ENCODE measurements at places on chromosomes 12 and 14. TPM values are rescaled to one million over a fixed set of nuclear protein-coding genes. Genes with fewer than 3 reads are reported as not detected.
A peak's percentile ranks its signal among the peaks of the same experiment; 100 is the strongest.

- H3K27ac ChIP-seq, result no peak overlapping the region
- no peaks in the 10 kb centered on the region for H3K27me3 ChIP-seq
- H3K4me1 ChIP-seq, result peaks cover 15% of the 10 kb centered on the region
- no peaks in the 10 kb centered on the region for H3K36me3 ChIP-seq
- H3K4me3 ChIP-seq, result no peak overlapping the region
Measured at GRCh38 chr12:49693931-49694444, 13.2 kb downstream of the FMNL3 start.

DNA sequence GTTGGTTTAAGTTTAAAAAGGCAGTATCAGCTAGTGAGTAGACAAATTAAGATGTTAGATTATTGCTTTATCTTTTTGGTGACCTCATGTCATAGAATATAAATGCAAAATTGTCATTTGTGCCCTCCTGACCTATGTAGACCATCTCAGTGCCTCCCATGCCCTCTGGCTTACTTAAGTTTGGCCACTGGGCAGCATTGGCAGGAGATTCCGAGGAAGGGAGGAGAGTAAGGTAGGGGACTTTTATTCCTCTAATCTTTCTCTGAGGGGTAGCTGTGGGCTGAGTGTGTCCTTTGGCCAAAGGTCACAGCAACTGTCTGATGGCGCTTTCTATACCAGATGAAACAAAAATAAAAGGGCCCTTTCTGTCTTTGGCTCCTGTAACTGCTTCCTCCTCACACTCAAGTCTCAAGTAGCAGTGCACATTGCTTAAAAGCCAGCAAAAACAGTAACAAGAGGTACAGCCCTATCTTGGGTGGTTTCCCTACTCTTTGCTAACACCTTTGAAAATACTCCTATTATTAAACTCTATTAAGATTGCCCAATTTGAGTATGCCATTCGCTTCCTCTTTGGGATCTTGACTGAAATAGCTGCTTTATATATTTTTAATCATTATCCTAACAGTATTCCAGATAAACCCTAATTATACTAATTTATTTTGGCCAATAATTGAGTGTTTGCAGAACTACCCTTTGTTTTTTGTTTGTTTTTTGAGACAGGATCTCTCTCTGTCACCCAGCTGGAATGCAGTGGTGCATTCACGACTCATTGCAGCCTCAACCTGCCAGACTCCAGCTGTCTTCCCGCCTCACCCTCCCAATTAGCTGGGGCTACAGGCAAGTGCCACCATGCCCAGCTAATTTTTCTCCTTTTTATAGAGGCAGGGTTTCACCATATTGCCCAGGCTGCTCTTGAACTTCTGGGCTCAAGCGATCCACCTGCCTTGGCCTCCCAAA is 56.5 kb upstream of the KCNH3 start:
- H3K4me3 ChIP-seq, result no peak overlapping the region
- H3K27me3 ChIP-seq, result no peaks in the 10 kb centered on the region
- H3K4me1 ChIP-seq, result no peaks in the 10 kb centered on the region
- no peak for DNase-seq

- no peak for DNase-seq
- H3K4me1 ChIP-seq, result peaks cover 16% of the 10 kb centered on the region
- no peaks in the 10 kb centered on the region for H3K27me3 ChIP-seq
- H3K4me3 ChIP-seq, result no peak overlapping the region
Measured at GRCh38 chr12:7966563-7966962, 30.6 kb upstream of the SLC2A3 start.

DNA sequence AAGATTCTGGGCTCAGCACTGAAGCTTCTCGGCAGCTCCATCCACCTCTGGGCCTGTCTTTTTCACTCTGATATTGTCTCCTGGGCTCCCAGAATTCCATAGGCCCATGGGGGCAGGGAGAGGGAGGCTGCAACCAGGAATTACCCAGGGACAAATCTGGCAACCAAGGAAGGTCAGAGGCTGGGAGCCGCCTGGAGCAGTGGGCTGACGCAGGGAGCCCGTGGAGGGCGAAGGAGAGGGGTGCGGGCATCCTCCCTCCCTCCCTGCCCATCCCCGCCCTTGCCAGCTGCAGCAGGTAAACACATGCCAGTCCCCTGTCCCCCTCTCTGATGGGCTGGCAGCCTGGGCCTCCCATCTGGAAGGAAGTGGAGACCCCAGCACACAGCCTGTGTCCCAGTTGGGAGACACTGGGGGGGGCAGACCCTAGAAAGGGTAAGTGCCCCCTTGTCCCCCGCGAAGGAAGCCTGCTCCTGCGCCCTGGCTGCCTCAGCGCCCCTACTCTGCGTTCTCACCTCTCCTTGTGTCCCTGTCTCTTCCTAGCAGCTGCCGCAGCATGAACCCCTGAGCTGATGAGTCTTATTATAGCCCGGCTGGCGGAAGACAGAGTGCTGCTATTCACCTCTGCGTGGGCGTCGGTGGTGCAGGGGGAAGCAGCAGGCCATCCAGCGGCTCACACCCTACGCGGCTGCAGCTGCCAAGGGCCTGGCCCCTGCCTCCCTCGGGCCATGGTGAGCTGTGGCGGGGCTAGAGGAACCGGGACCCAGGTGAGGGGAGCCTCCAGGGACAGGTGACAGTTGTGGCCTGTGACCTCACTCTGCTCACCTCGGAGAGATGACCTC is 6.7 kb downstream of the LRTM2 start:
- H3K27ac ChIP-seq, result no peak overlapping the region
- H3K36me3 ChIP-seq, result no peaks in the 10 kb centered on the region
- H3K4me3 ChIP-seq, result no peak overlapping the region
- no peaks in the 10 kb centered on the region for H3K4me1 ChIP-seq
- peaks cover 9% of the 10 kb centered on the region for H3K27me3 ChIP-seq

- no peaks in the 10 kb centered on the region for H3K36me3 ChIP-seq
- no peak overlapping the region for H3K27ac ChIP-seq
- H3K4me3 ChIP-seq, result no peak overlapping the region
- peaks cover 8% of the 10 kb centered on the region for H3K4me1 ChIP-seq
Measured at GRCh38 chr14:71133296-71133695, 226.0 kb downstream of the PCNX1 start.

DNA sequence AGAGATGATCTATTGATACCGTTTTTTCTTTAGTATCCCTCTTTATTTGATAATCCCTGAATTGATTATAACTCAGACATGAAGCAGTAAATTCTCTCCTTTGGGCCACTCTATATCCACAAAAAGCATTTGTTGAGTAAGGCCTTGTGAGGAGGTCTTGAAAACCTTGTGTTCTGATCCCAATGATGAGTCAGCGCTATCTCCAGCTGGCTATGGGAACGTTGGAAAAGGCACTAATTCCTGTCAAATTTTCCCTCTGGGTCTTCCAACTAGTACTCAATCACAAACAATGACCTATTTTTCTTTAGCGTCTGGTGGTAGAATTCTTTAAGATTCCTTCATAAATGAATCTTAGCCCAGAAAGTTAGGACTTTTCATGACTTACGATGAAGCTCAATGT is 168.4 kb upstream of the LRIG3 start:
- DNase-seq, result no peak
- H3K4me1 ChIP-seq, result no peaks in the 10 kb centered on the region
- H3K36me3 ChIP-seq, result no peaks in the 10 kb centered on the region
- no peaks in the 10 kb centered on the region for H3K27me3 ChIP-seq
- no peak overlapping the region for H3K4me3 ChIP-seq

DNA sequence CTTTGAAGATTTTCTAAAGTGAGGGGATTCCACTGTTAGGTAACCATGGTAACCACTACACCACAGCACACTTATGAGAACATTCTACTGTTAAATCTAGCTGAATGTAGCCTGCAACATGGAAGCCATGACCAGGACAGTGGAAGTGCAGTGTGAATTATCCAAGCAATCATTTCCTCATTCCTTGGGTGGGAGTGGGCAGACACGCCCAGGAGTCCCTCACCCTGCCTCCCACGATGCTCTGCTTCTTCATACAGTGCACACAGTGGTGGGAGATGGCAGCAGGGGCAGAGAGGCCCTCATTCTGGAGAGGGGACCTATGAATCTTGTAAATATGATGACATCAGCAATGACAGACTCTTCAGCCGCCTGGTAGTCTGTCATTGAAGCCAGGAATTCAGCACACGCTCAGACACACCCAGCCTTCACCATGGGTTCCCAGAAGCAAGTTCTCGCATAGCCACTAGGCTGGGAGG is 70.1 kb upstream of the HOXC13 start:
- no peak overlapping the region for H3K4me3 ChIP-seq
- no peak overlapping the region for H3K27ac ChIP-seq
- no peak for DNase-seq
- no peaks in the 10 kb centered on the region for H3K36me3 ChIP-seq
- no peaks in the 10 kb centered on the region for H3K4me1 ChIP-seq

GRCh38 chr12:103801709-103802585 is 39.1 kb downstream of the NT5DC3 start:
- no peaks in the 10 kb centered on the region for H3K36me3 ChIP-seq
- H3K4me1 ChIP-seq, result peaks cover 10% of the 10 kb centered on the region
- no peak overlapping the region for H3K4me3 ChIP-seq
- no peak overlapping the region for H3K27ac ChIP-seq
- H3K27me3 ChIP-seq, result no peaks in the 10 kb centered on the region

DNA sequence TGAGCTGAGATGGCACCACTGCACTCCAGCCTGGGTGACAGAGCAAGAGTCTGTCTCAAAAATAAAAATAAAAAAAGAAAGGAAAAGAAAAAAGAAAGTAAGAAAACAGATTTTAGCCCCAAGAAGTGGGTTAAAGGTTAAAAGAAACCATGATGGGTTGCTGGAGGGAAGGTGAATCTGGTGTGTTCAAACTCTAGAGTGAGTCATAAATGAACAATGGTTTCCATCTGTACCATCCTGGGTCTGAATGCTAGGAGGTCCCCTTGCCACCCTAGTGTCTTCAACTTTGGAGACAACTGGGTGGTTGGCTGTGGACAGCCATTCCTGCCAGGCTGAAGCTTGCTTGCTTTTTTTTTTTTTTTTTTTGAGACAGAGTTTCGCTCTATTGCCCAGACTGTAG is 1.6 kb upstream of the RPS26 start:
- no peaks in the 10 kb centered on the region for H3K27me3 ChIP-seq
- no peak overlapping the region for H3K4me3 ChIP-seq
- H3K27ac ChIP-seq, result no peak overlapping the region
- peaks cover 14% of the 10 kb centered on the region for H3K4me1 ChIP-seq
- H3K36me3 ChIP-seq, result peaks cover 17% of the 10 kb centered on the region
- no peak for DNase-seq

- H3K36me3 ChIP-seq, result no peaks in the 10 kb centered on the region
- no peaks in the 10 kb centered on the region for H3K4me1 ChIP-seq
Measured at GRCh38 chr14:100498068-100498467, 89.1 kb downstream of the BEGAIN start.

DNA sequence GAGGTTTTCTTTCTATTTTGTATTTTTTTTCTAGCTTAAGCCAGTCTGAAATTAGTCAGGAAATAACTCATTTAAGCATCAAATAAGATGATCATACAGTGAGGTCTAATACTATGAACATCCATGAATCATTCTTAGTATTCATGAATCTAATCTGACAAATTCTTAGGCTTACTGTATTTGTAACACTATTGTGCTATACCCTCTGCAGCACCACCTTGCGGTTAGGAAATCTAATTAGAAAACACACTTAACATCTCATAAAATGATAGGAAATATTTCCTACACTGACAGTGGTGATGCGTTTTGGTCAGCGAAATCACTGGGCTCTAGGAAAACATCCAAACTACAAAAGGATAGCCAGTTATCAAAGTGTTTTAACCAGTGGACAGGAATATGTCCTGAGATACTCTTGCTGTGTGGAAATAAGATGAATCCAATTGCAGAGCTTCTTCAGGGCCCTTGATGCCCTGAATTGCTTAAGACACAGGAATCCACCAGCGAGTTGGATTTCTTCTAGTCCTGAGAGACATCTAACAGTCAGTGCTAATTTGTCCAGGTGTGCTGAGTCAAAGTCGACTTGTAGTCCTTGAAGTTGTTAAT is 109.3 kb upstream of the MYF6 start:
- H3K4me3 ChIP-seq, result no peak overlapping the region
- H3K27ac ChIP-seq, result no peak overlapping the region
- no peak for DNase-seq
- no peaks in the 10 kb centered on the region for H3K36me3 ChIP-seq

GRCh38 chr12:108580531-108580930 is 17.4 kb downstream of the TMEM119 start:
- no peak overlapping the region for H3K27ac ChIP-seq
- no peak overlapping the region for H3K4me3 ChIP-seq
- peaks cover 8% of the 10 kb centered on the region for H3K4me1 ChIP-seq

GRCh38 chr14:51308866-51309265 is 68.8 kb downstream of the TMX1 start:
- no peaks in the 10 kb centered on the region for H3K36me3 ChIP-seq
- no peak for DNase-seq
- no peak overlapping the region for H3K27ac ChIP-seq

DNA sequence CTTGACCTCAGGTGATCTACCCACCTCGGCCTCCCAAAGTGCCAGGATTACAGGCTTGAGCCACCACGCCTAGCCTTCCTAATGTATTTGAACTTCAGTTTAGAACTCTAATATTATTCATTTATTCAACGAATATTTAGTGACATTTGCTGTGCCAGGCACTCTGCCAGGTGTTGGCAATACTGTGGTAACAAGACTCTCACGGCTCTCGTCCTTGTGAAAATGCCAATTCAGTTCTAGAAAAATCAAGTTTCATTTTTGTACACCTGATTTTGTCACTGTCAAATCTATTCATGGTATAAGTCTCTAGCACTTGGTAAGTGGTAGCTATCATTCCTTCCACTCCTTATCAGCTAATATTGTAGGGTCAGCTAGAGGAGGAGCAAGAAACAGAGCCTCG is 6.3 kb upstream of the PWP1 start:
- H3K27me3 ChIP-seq, result no peaks in the 10 kb centered on the region
- H3K4me1 ChIP-seq, result no peaks in the 10 kb centered on the region
- no peaks in the 10 kb centered on the region for H3K36me3 ChIP-seq
- DNase-seq, result no peak

- H3K36me3 ChIP-seq, result no peaks in the 10 kb centered on the region
- no peak for DNase-seq
- H3K27me3 ChIP-seq, result no peaks in the 10 kb centered on the region
- H3K4me1 ChIP-seq, result no peaks in the 10 kb centered on the region
Measured at GRCh38 chr12:119202544-119202943, 23.8 kb downstream of the HSPB8 start.

- H3K36me3 ChIP-seq, result peaks cover 9% of the 10 kb centered on the region
- no peak overlapping the region for H3K4me3 ChIP-seq
- H3K4me1 ChIP-seq, result peaks cover 98% of the 10 kb centered on the region
- H3K27me3 ChIP-seq, result no peaks in the 10 kb centered on the region
- no peak for DNase-seq
- H3K27ac ChIP-seq, result peak overlapping the region; percentile 97
Measured at GRCh38 chr14:22555384-22556011, 33.5 kb downstream of the DAD1 start.

DNA sequence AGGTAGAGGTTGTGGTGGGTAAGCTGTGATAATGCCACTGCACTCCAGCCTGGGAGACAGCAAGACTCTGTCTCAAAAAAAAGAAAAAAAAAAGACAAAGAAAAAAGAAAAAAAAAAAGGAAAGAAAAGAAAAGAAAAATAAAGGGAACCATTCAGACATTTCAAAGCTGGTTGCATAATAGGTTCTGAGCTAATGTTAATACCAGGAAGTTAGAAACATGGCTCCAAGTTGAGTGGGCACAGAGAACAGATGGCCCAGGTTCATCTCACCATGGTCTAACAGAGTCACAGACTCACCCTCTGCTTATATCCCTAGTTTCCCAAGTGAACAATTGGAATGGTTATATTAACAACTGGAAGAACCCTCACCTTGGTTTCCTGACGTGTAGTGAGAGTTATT is 17.4 kb upstream of the ZDHHC17 start:
- H3K4me3 ChIP-seq, result no peak overlapping the region
- DNase-seq, result no peak
- peaks cover 2% of the 10 kb centered on the region for H3K27me3 ChIP-seq
- H3K36me3 ChIP-seq, result no peaks in the 10 kb centered on the region

TAS2R30 gene
- total RNA-seq, result 6.9 TPM

P2RX2 gene
- not detected for total RNA-seq

CLEC4A gene
- 1.7 TPM for total RNA-seq

AQP2 gene
- total RNA-seq, result not detected

SETD1B gene
- 57.5 TPM for total RNA-seq

KCNC2 gene
- not detected for total RNA-seq

GUCY2C gene
- total RNA-seq, result not detected

GALNT9 gene
- not detected for total RNA-seq

Data from natural killer cell (primary cell).